Right cardiac atrium (tissue), 5 donors: ENCODE measurements at places on chromosomes 6 and 20.

GRCh38 chr20:4730780-4731179, 9.1 kb downstream of the PRND start:
- DNase-seq = no peak

- DNase-seq = no peak
Measured at GRCh38 chr6:44780161-44780560, 392.7 kb downstream of the CDC5L start.

DNA sequence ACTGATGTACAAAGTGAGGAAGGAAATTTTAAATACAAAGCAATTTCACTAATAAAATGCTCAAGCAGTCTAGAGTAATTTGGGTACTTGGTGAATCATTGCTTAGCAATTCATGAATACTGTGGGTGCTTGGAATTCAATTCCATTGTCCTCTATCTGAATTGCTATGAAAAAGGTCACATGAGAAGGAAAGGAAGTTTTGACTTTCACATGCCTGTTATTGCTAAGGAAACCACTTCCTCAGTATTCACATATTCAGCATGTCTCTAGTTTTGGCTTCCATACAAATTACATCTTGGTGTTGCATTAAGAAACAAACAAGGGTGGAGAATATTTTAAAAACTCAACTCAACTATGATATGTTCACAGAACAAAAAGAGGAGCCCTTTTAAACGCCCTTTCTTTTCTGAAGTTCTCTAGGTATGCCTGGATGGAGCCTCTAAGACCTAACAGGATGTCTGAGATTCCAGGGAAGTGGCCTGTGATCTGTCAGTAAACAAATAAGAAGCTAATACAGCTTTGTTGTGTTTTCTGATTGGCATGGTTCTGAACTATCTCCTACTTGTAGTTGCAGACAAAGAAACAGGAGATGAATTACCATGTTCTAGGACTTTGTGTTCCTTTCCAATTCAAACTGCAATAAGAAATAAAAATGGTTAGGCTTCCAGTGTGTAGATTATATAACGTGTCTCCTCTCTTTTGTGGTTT, 190.4 kb downstream of the OGFRL1 start:
- no peak for DNase-seq

DNA sequence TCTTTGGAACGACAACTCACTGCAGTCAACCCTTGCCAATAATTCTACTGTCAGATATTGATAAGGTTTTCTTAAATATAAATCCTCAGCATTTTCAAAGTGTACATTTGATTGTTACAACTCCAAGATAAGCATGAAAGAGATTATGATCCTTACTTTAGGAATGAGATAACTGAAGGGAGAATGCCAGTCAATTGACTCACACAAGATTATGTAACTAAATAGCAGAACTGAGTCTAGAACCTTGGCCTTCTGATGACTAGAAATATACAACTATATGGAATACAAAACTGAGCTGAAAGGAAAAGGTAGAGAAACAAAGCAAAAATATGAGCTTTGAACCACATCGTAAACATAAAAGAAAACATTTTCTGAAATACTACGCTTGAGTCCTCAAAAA, 26.9 kb upstream of the STXBP5 start:
- DNase-seq = no peak

DNA sequence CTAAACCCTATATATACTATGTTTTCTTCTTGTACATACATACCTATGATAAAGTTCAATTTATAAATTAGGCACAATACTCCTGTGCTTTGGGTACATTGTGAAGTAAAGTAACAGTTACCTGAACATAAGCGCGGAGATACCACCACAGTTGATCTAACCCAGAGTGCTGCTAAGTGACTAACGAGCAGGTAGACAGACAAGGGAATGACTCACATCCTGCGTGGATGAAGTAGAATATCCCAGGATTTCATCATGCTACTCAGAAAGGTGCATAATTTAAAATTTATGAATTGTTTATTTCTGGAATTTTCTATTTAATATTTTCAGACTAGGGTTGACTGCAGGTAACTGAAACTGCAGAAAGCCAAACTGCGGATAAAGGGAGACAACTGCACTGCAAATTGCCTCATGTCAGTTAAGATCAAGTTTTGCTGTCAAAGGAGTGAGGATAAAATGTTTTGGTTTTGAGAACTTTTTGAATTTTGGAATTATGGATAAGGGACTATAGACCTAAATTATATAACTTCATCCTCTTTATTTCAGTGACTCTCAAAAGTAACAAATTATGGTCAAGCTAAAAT, 14.4 kb downstream of the MKKS start:
- no peak for DNase-seq

DNA sequence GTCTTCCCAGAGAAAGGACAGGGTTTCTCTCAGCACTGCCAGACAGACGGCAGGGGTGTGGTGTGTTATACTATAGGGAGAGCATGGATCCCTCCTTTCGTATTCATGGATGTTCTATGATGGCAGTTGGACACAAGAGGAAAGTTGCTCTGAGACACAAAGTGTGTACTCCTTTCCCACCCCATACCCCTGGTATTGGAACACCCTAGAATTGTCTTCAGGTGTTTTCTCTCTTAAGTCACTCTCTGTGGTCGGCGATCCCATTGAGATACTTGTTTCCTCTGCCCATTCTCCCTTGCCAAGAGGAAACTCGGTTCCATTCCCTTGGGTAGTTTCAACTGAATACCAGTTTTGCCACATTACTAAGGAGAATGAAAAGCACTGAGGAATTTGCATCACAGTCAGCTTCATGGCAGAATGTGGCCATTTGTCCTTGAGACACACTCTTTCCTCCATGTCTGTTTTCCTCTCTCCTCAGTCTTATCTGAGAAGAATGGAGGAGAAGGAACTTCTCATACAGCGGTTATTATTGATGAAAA, 53.4 kb downstream of the RNF182 start:
- DNase-seq = no peak

- peak; percentile 74 for DNase-seq
Measured at GRCh38 chr20:31605902-31606803, 1.1 kb downstream of the ID1 start.

GRCh38 chr6:39347906-39348585, 25.5 kb upstream of the KCNK16 start:
- DNase-seq = peak; percentile 89

DNA sequence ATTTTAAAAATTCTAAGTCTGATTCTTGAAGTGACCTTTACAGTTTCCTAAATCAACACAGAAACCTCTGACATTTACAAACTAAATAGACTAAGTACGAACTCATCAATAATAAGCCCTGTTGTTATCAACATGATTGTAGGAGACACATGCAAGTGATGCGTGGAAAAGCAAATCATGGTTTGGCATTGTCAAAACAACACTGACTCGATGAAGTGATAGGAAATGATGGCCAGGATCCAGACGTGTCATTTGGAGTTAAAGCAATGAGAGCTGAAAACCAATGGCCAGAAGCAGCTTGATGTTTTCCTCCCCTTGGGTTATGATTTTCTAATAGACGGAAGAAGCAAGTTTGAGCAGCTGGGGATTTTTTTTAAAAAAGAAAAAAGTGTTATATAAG, 117.4 kb upstream of the FAM184A start:
- DNase-seq = no peak

- DNase-seq = no peak
Measured at GRCh38 chr6:17115251-17116116, 13.6 kb downstream of the STMND1 start.
